ENCODE measurements at places on chromosomes 13 and 19.

DNA sequence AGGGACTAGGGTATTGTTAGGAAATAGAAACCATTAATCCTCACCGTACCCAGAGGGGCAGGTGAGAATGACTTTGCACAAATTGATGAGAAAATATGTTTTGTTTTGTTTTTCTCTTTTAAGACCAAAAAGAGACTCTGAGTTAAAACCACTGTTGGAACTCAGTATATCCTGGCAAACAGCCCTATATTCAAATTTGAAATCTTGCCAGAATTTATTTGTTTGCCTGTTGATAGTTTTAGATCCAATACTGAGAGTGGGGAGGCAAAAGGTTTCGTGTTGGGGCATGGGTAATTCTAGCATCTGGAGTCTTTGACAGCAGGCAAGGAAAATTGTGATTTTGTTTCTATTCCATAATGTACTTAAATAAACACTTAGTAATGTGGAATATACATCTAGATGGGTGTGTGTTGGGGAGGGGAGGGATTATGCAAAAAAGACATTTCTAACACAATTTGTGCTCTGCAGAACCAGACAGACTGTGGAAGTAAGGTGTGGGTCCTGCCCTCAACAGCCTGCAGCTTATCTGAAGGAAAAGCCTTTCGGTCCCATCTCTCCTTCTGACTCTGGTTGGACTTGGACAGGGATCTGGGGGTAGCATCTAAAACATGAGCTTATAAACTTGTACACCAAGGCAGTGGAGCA lies 190.7 kb downstream of the OXGR1 start:
- no peak for DNase-seq

DNA sequence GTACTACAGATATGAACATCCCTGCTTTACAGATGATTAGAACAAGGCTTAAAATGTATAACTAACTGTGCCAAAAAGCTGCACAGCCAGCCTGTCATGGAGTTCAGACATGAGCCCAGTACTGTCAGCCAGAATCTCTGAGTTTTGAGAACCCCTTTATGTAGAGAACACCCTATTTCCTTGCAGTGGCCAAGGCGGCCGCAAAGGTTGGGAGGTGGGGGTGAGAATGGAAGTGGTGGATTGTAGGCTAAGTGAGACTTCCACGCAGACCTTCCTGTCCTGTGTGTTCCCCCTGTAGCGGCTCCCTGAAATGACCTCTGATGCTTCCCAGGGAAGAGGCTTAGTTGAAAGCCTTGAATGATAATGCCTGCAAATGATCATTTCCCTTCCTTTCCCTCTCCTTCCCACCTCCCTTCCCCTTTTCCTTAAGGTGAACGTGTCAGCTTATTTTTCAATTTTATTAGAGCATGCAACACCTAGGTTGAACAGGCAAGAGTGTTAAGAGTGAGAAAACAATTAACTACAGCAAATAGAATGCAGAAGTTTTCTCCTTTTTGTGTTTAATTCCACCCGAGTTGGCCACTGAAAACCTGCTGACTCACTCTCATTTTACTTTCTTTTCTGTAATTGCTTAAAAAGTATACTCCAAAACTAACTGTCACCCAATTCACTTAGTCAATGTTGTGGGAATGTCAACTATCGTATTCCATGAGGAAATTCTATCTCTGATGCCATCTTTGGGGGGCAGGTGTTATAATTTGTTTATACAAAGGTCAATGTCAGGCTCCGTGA lies 167.0 kb upstream of the EDNRB start:
- DNase-seq, result no peak

DNA sequence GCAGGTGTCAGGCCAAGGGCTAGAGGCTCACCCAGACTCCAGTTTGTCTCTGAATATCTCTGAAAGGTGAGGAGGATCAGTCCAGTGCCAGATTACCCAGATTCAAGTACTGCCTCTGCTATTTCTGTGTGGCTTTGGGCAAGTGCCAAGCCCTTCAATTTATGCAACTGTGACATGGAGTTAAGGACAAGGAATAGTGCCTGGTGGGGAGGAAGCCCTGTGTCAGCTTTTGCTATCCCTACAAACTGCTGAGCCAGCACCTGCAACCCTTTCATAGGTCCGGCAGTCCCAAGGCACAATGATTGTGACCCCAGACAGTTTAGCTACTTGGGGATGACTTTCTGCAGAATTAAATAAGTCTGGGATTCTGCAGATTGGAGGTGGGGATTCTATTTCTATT lies 123.0 kb downstream of the KL start:
- no peak for DNase-seq

- no peak for DNase-seq
These were observed 8.5 kb downstream of the ZNF317 start for GRCh38 chr19:9148697-9149096.

GRCh38 chr19:33811736-33812387 lies 15.2 kb downstream of the KCTD15 start:
- no peak for DNase-seq

DNA sequence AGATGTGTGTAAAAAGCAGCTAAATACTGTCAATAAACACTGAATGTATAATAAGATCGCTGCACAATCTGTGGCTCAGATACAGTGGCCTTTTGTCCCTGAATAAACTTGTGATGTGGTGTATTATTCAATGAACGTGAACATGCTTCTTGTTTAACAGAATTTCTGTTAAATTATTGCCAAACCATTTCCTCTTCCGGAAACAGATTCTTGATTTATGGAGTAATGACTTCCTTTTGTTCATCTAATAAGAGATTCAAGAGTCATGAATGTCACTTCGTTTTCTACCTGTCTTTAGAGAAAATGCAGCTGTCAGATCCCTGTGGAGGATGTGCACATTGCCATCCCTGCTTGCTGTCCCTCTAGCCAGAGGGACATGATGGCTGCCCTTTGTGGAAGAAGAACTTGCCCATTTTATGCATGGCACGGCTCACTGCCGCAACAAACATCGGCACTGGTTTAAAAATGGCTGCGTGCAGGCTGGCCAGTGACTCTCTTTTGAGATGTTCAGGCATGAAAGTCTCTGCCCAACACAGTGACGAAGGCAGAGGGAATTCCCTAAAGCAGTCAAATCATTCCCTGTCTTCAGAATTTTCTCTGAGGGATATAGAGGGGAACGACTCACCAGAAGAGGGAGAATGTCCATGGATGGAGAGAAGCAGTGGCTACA lies 3.1 kb upstream of the TNFSF13B start:
- DNase-seq, result no peak

DNA sequence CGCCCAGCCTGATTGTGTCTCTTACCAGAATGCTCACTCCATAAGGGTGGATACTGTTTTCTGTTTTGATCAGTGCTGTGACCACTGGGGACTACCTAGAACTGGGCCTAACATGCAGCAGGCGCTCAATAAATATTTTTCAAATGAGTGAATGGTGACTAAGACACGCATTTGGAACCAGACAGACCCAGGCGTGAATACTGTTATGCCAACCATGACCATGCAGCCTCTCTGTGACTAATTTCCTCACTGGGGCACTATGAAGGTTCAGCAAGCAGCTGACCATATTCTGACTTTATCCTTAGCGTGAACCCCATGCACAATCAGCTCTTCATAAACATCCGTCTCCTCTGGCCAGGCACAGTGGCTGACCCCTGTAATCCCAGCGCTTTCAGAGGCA lies 13.0 kb upstream of the SPC24 start:
- no peak for DNase-seq

- no peak for DNase-seq
These were observed 58.5 kb upstream of the SLITRK1 start for GRCh38 chr13:83940742-83941141.

GRCh38 chr13:109744512-109745051 lies 41.8 kb downstream of the IRS2 start:
- DNase-seq, result no peak

DNA sequence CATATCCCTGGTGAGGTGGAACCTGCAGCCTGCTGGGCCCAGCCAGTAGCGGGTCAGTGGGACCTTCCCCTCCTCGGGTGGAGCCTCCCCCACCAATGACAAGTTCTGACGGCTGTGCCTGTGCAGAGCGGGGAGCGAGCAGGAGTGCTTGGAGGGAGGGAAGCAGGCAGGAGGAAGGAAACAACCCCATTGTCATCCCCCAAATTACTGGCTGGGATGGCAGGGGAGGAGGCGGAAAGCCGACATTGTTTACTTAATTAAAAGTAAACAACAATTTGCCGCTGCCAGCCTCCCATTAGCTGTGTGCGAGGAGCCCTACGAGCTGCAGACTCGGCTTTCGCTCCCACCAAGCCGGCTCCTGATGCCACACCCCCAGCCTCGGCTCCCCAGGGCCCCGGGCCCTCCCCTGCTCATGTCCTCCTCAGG lies 45.5 kb downstream of the LYL1 start:
- no peak for DNase-seq

DNA sequence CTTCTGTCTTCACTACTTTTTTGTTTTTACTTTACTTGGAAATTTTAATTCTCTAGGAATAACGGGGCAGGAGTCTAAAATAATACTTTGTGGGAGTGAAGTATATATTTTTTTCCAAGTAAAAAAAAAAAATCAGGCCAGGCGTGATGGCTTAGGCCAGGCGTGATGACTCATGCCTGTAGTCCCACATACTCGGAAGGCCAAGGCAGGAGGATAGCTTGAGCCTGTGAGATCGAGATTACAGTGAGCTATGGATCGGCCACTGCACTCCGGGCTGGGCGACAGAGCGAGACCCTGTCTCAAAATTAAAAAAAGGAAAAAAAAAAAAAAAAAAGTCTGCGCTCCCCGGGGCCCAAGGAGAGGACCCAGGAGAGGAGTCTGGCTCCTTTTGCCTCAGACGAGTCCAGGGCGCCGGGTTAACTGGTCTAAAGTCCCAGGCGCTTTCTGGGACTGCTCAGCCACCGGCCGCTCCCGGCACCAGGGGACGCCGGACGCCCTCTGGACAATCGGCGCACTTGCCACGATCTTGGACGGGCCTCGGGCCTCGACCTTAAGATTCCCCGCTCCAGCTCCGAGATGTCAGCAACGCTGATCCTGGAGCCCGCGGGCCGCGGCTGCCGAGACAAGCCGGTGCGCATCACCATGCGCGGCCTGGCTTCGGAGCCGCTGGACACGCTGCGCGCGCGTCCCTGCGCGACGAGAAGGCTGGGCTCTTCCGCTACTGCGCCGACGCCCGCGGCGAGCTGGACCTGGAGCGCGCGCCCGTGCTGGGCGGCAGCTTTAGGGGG lies 2.7 kb upstream of the ZFP82 start:
- DNase-seq, result no peak

DNA sequence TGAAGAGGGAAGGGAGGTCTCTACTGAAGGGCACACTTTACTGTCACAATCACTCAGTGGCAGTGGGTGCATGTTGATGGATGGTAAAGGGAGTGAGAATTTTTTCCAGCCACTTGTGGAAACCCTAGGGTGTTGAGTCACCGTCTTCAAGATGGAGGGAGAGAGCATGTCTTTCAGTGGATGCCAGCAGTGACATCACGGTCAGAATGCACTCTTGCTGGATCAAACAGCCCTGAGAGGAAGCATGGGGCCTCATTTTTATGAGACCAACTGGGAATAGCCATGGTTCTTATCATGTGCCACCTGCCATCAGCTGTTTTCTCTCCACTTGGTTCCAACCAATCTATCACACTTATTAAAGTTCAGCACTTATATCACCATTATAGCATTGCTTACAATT lies 182.5 kb downstream of the KCNRG start:
- no peak for DNase-seq

DNA sequence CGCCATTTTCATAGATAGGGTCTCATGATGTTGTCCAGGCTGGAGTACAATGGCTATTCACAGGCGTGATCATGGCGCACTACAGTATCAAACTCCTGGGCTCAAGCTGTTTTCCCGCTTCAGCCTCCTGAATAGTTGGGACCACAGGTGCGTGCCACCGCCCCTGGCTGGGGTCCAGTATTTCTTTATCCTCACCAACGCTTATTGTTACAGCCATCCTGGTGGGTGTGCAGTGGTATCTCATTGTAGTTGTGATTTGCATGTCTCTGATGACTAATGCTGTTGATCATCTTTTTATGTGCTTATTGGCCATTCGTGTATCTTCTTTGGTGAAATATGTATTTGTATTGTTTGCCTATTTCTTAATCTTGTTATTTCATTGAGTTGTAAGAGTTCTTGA lies 49.0 kb downstream of the SIPA1L3 start:
- no peak for DNase-seq

DNA sequence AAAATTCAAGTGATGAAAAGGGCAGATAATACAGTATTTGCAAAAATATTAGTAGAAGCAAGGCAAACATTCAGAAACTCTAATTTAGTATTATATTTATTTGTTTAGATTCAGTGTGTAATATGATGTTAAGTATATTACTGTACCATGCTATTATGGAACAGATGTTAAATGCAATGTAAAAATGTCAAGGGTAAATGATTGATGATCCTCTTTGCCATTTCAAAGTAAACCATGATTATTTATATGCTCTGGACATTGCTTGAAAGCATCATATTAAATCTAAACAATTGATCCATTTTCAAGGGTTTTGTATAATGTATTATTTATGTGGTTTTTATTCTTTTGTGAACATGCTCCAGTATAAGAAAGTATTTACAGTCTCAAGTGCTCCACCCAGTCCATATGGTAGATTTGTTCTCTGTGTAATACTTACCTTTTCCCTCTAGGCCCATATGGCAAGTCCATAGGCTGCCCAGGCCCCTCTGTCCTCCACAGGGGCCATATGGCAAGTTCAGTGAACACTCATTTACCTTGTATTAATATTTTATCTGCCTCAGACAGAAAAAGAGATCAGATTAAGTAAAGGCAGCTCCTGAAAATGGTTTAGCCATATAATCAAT lies 353.5 kb downstream of the DACH1 start:
- DNase-seq, result no peak

GRCh38 chr19:48625891-48626327 lies 6.6 kb downstream of the SPHK2 start:
- DNase-seq, result no peak

DNA sequence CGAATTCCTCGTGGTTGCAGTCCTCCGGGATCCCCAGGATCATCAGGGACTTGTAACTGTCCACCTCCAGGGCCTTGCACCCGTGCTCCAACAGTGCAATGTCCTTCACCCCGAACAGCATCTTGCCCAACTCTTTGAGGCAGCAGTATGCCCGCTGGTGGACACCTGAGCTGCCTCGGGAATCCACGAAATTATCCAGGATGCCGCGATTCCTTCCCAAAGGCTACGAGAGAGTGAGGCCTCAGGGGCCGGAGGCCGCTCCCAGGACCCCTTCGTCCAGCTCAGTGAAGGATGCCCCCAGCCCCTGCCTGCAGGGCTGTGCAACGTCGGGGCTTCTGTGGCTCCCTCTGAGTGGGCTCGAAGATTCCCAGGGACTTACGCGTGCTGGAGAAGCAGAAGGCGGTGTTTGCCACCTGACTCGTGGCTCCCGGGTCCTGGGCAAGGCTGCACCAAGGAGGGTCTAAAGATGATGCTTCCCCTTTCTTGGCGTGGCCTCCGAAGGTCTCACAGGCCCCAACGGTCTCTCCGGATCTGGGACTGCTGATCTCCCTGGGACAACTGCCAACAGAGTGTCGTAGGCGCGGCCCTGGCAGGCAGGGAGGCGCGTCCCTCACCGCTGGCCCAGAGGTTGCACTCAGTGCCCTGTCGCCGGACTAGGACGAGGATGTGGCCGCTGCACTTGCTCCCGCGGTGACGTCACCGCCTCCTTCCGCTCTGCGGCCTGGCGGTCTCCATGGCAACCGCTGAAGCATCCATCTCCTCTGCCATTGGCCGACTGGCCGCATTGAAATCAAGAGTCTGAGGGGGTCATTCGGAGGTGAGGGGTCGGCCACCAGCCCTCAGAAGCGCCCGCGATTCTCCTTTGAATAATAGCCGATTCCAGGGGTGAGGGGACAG lies at the start of gene PNMA8C:
TSS of gene PNMA8C (minus strand) at position 698 of the 897 bp plus-strand sequence. CDS start at position 121, 577 bp downstream.
- no peak for DNase-seq

Measured in NCI-H1048 (cell line).